Smooth muscle cell of the umbilical artery (primary cell): ENCODE measurements at places on chromosomes 6 and 20. TPM values are rescaled to one million over a fixed set of nuclear protein-coding genes. Genes with fewer than 3 reads are reported as not detected.

Gene POLR3F
- total RNA-seq, result 12.5 and 13.3 TPM in 2 replicates

Gene LKAAEAR1
- total RNA-seq, result not detected in 2 replicates

Gene FHL5
- not detected in 2 replicates for total RNA-seq

Gene CCN5
- total RNA-seq, result 0.05 and 0.30 TPM in 2 replicates

Gene RCAN2
- total RNA-seq, result 0.05 TPM in 1 of 2 replicates, not detected in the other

Gene GPX5
- total RNA-seq, result not detected in 2 replicates

Gene PRICKLE4
- total RNA-seq, result 0.23 and 1.2 TPM in 2 replicates

Gene ZC2HC1B
- total RNA-seq, result not detected in 2 replicates

Gene ANGPT4
- not detected in 2 replicates for total RNA-seq

Gene KCNK5
- total RNA-seq, result not detected in 2 replicates

Gene THBS2
- total RNA-seq, result 1,449 and 1,500 TPM in 2 replicates

Gene MBOAT1
- total RNA-seq, result 0.59 and 1.6 TPM in 2 replicates

Gene GABRR1
- total RNA-seq, result not detected in 2 replicates

Gene HLA-DPA1
- 0.30 TPM in 1 of 2 replicates, not detected in the other for total RNA-seq

Gene SALL4
- total RNA-seq, result 0.59 and 2.0 TPM in 2 replicates

Gene OPRL1
- 3.0 TPM in 2 replicates for total RNA-seq

Gene TFAP2D
- total RNA-seq, result not detected in 2 replicates

Gene DOK5
- 17.2 and 19.8 TPM in 2 replicates for total RNA-seq

Gene SPDEF
- not detected in 2 replicates for total RNA-seq

Gene OXT
- total RNA-seq, result not detected in 2 replicates

Gene VWA7
- total RNA-seq, result 0.09 TPM in 1 of 2 replicates, not detected in the other

Gene RUNX2
- 5.0 and 8.3 TPM in 2 replicates for total RNA-seq
